CD4-positive, alpha-beta T cell treated with Interleukin-17A for 4 hours (primary cell): ENCODE measurements at places on chromosomes 2 and 18.
A peak's percentile ranks its signal among the peaks of the same experiment; 100 is the strongest.

- DNase-seq: no peak
Observed at GRCh38 chr2:9594366-9595054, 36.3 kb downstream of the YWHAQ start.

GRCh38 chr2:207434899-207435465 is 94.8 kb upstream of the CREB1 start:
- no peak for DNase-seq

DNA sequence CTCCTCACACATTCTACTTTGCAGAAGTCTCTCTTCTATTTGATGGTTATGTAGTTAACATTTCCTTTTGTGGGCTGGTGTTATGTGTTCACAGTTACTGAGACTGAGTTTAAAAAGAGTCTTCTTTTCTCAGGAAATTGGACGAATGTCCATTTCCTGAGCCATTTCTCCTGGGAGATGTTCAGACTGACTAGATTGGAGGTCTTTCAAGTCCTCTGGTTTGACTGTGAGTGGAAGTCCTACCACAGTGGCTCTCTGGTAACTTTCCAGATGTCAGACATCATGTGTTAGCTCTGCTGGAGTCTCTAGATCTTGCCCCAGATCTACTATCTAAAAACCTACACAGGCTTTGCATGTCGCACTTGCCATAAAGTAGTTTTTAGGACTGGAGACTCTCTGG is 116.0 kb downstream of the GALR1 start:
- DNase-seq: no peak

DNA sequence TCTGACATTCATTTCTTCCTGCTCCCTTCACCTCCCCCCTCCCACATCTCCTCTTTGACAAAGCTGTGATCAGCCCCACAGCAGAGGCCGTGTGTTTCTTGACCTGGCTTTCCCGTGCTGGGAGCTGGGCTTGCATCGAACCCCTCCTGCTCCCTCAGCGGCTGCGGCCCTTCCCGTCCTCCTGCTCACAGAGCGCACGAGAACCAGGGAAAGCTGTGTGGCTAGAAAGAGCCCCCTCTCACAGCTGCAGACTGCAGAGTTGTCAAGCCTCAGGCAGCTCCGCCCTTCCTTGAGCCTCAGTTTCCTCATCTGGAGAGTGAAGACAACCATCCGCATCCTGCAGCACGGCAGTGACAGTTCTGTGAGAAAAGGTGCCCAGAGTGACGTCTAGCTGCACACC is 65.7 kb upstream of the GLI2 start:
- DNase-seq: no peak

DNA sequence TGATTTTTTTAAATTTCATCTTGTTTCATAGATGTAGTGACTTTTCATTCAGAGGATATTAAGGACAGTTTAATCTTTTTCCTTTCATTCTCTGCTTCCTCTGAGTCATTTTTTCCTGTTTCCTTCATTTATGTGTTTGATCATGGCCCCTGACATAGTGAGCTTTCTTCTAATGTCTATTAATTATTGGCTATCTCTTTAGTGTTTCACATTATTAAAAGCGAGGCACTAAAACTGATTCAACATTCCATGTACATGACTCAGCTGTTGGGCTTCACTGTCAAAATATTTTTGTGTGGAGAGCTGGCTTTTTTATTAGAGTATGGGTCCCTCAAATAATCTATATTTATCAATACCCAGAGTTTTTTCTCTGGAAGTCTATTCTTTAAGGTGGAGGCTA is 125.8 kb downstream of the THSD7B start:
- DNase-seq: no peak

DNA sequence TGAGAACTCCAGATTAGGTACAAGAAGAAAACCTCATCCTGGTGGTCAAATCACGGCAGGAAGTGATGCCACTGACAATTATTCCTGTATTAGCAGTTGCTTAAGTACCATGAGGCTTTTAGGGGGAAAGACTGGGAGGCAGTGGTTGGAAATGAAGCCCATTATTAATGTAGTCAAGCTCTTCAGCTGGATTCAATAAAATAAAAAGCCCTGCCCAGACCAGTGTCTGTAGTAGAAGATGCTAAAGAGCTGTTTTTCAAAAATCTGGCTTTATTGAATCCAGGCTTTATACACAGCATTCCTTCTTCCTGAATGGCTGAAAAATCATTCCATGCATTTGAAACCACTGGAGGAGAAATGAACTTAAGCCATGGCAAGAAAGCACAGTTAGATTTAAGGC is 155.2 kb downstream of the BCL2 start:
- DNase-seq: no peak

GRCh38 chr2:228447266-228447915 is 265.9 kb upstream of the SPHKAP start:
- no peak for DNase-seq

DNA sequence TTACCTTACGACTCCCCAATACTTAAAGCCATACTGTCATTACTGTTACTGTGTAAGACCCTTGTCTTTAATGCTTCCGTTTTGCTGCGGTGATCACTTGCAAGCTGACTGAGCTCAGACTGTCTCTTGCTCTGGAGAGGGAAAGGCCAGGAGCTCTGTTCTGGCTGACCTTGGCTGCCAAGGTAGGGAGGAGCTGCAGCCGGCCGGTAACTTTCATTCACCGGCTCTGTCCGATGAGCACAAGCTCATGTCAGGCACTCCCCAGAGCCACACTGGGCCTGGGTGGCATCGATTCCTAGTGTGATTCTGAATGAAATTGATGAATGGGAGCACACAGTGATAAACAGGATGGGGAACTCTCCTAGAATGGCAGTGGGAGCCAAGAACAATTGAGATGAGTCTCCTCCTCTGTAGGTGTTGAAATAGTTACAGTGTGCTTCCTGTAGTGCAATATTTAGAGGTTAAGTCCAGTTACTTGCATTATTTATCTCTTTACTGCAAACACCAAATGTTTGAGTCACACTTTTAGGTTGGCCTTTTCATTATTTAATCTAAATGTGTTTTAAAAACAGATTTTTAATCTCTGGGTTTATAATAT is 100.9 kb downstream of the ATP9B start:
- DNase-seq: no peak

GRCh38 chr2:173828189-173829142 is 136.7 kb downstream of the SP3 start:
- DNase-seq: no peak

- DNase-seq: no peak
Observed at GRCh38 chr2:33122726-33123125, 176.0 kb downstream of the LTBP1 start.

DNA sequence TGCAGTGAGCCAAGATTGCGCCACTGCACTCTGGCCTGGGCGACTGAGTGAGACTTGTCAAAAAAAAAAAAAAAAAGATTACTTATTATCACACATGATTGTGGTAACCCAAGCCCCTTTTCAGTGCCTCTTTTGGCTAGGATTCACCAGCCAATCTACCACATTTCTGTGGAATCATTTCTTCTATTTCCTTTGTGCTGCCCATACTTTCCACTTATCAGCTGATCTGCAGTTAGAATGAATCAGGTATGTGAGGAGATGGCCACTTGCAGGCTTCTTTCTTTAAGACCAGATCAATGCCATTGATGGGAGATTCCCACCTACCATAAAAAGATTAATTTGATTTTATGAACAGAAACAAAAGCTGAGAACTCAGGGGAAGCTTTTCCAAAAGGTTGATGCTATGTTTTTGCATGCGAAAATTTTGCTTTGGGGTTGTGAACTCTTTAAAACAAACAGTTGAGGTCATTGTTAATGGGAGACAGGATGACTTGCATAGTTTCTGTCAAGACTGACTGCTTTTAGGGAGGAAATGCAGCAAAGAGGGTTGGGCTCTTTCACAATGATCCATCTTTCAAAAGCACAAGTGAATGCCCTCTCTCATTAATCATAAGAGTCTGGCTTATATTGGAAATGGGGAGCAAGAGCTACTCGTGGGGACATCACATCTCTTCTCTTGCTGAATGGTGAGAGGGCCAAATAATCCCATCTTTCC is 66.9 kb upstream of the CYP26B1 start:
- DNase-seq: no peak

DNA sequence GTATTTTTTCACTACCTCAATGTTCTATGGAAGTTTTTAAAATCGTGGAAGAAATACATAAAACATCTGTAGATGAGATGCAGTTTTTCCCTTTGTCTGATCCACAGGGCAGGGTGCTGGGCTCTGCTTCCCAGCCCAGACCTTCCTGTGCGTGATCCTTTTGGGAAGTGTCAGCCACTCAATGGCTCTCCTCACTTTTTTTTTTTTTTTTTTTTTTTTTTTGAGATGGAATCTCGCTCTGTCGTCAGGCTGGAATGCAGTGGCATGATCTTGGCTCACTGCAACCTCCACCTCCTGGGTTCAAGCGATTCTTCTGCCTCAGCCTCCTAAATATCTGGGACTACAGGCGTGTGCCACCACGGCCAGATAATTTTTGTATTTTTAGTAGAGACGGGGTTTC is 32.8 kb downstream of the SOWAHC start:
- no peak for DNase-seq

DNA sequence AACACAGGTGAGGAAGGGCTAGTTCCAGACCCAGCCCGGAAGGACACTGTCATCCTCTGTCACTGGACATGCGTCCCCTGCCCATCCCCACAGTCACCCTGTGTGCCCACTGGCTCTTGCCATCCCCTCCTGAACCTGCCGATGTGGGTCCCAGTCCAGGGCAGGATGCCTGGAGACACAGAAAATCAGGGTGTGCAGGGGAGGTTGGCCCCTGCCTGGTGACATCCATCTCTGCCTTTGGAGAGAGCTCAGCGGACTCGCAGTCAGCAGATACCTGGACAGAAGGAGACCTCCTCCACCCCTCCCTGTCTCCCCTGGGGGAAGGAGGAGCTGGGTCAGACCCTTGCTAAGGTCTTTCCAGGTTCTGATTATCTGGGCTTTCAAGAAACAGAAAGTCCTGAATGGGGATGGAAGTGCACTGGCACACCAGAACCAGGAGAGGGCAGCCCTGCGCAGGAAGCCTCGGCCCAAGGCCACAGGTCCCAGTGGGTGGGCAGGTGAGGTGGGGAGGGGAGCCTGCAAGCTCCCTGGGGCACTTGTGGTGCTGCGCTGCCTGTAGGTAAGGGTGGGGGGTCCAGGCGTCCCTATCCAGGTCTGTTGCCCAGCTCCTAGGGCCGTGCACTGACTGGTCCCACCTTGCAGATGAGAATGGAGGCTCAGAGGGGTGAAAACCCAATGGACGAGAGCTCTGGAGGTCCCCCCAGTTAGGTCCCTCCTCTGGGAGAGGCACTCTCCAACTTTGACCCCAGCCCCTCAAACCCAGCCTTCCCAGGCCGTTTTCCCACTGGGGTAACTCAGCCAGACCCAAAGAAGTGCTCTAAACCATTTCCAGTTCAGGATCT is 9.7 kb upstream of the OTOS start:
- DNase-seq: peak; percentile 37

GRCh38 chr18:62928326-62928725 is 213.0 kb downstream of the PHLPP1 start:
- no peak for DNase-seq

DNA sequence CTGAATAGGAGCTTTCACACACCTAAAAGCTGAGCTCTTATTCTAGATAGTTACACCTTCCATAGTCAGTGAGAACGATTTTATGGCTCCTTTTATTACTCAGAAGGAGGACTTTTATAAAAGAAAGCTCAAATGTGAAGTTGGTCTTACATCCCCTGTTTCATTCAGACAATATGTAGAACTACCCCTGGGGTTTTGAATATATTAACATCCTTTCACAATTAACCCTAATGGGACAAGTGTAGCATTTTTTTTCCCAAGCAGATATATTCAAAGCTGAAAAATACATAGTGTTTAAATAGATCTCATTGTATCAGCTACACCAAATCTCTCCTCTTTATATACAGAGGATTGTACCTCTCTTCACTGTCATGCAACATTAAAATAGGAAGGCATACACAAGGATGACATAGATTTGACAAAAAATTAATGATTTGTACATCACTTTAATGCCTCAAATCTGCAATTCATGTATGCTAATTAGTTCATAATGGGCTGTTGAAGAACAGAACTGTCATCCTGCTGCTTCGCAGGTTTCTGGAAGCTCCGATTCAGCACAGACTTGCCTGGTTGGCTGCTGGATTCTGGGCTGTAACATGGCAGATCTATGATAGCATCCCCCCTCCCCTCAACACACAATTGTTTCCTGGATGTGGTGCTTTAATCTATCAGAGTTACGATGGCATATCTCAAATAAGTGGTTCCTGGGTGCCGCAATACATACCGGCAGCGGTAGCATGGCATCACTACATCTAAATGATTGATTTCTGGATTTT is 129.7 kb upstream of the PARD3B start:
- no peak for DNase-seq

GRCh38 chr2:184339966-184340365 is 258.4 kb upstream of the ZNF804A start:
- no peak for DNase-seq

DNA sequence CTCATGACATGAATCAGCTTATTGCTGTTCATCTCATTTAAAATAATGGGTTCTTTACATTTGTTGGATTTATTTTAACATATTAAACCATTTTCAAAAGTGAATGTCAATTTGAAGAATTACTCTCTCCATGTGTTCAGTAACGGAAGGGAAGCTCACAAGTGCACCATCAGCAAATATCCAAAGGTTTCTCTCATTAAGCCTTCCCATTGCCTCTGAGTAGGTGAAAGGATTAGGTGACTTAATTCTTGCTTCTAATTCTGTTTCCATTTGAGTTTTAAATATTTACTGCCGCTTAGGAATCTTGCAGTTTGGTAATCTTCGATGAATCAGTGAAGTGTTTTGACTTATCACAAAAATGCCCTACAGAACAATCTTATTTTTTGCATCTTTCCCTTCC is 145.1 kb upstream of the NYAP2 start:
- DNase-seq: no peak

GRCh38 chr2:141767051-141767450 is 363.8 kb downstream of the LRP1B start:
- DNase-seq: no peak

- no peak for DNase-seq
Observed at GRCh38 chr2:168568476-168569267, 112.6 kb downstream of the CERS6 start.

GRCh38 chr18:11310476-11311086 is 161.2 kb upstream of the PIEZO2 start:
- DNase-seq: no peak

DNA sequence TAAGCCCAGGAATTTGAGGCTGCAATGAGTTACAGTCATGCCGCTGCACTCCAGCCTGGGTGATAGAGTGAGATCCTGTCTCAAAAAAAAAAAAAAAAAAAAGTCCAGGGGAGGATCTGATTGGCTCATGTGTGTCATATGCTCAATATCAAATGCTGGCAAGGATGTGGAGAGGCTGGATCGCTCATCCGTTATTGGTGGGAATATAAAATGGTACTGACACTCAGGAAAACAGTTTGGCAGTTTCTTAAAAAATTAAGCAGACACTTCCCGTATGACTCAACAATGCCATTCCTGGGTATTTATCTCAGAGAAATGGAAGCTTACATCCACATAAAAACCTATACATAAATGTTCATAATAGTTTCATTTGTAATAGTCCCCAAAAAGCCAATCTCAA is 68.9 kb downstream of the MEX3C start:
- no peak for DNase-seq

GRCh38 chr2:177225965-177226360 is 13.4 kb downstream of the HNRNPA3 start:
- no peak for DNase-seq

- DNase-seq: no peak
Observed at GRCh38 chr18:58788971-58789875, 75.5 kb upstream of the ZNF532 start.

GRCh38 chr2:95350368-95350767 is 52.1 kb upstream of the FAHD2A start:
- no peak for DNase-seq

GRCh38 chr2:96525211-96525507 is 11.4 kb upstream of the ARID5A start:
- DNase-seq: no peak
